ENCODE measurements at places on chromosomes 7 and 10.

DNA sequence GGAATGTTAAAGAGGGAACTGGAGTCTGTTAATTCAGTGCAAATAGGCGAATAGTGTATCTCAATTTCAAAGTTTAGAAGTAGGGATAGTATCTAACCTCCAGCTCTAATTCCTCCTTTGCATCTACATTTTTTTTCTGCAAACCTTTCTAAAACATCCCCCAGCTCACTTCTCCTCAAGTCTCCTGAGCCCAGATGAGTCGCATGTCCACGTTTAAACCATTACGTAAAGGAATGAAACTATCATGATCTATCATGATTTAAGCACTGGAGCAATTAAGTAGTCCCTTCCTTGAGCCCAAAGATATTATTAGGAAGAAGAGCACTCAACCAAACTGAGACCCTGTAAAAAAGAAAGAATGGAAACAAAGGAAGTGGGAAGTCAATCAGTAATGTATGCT lies 29.9 kb downstream of the GPR22 start:
- DNase-seq = no peak

GRCh38 chr7:129952086-129952652 lies 591 bp downstream of the UBE2H start:
- no peak for DNase-seq

GRCh38 chr7:1742555-1743303 lies 72.7 kb downstream of the ELFN1 start:
- DNase-seq = no peak

GRCh38 chr10:68135362-68135761 lies 26.1 kb downstream of the MYPN start:
- DNase-seq = no peak

- no peak for DNase-seq
Observed at GRCh38 chr10:62459072-62459471, 84.9 kb downstream of the ZNF365 start.

GRCh38 chr7:66454600-66455225 lies 174.0 kb upstream of the KCTD7 start:
- no peak for DNase-seq

DNA sequence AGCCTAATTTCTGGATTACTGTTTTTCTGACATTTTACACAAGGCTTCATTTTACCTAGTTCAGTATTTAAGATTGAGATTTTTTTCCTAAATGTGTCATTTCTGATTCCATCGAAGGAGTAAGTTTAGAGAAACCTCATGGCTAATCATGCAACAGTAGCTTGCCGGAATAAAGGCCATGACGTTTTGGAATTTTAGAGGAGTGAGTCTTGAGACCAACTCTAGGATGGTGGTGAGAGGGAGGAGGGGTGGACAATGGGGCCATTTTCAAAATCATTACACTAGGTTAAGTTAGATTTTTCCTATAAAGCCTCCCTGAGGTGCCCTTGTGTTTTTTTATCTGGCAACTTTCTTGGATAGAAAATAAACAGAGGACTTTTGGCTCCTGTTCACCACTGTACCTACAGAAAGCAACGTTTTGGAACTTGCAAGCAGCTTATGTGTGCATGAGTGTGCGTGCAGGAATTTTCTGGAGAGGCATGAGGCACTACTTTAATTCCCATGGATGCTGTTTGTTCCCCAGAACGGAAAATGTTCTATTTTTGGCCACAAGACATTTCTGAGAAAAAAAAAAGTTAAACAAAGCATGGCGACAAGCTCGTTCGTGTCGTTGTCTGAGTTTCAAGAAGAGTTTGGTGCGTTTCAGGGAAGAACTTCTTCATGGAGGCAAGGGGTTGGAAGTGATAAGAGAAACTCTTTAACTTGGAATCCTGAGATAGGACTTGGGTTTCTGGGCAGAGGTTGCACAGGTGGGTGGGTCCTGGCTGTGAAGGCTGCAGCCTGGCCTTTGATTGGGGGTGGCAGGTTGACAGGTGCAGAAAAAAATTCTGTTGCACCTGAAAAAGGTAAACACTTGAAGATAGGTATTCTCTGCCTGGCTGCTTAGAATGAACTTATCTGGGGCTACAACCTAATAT lies 178.1 kb downstream of the PTEN start:
- DNase-seq = peak; percentile 42

DNA sequence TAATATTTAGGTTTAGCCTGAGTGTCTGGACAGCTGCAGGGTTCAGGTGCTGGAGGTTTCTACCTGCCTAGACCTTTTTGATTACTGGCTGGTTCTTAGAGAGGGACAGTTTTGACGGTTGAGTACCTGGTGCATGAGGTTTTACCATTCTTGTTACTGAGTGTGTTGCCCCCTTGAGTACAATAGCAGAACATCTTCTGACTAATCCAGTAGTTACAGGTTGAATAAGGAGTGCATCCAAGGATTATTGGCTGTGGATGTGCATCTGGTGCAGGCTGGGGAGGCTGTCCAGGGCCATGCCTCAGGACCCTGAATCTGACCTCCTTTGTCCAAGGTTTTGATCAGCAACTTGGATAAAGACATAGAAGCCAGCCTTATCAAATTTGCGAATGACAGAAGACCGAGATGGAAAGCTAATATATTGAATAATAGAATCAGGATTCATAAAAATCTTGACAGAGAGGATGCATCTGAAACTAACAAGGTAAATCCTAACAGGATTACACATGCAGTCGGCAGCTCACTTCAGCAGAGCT lies 23.1 kb downstream of the PLPP4 start:
- no peak for DNase-seq

DNA sequence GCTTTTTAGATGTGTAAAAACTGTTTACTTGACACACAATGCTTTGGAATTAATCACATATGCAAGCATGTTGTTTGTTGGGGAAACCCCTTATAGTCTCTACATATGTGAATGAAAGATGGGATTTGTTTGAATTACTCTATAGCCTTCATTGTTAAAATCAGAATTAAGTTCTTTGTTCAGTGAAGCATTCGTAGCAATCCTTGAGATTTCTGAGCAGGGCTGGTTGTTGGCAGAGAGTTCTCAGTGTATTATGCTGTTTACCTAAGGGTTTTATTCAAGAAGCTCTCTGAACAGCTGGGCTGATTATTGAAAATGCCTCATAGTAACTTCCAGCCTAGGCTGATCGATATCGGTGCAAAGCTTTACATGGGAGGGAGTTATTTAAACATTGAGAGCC lies 190.9 kb downstream of the VTI1A start:
- DNase-seq = no peak

DNA sequence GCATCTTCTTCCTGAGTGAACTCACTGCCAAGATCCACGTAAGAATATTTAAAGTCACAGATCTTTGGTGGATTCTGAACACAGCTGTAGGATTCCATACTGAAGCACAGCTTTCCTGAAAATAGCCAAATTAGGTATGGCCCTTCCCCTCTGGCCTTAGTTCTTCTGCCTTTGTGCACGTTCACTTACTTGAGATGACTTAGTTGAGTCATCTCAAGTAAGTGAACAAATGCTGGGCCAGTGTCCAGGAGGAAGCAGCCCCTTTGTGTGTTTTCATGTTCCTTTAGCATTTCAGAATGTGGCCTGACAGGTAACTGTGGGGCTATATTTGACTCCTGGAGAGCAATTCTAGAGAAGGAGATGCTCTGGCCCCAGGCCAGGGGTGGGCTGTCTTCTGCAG lies 51.5 kb downstream of the CCNY start:
- no peak for DNase-seq

DNA sequence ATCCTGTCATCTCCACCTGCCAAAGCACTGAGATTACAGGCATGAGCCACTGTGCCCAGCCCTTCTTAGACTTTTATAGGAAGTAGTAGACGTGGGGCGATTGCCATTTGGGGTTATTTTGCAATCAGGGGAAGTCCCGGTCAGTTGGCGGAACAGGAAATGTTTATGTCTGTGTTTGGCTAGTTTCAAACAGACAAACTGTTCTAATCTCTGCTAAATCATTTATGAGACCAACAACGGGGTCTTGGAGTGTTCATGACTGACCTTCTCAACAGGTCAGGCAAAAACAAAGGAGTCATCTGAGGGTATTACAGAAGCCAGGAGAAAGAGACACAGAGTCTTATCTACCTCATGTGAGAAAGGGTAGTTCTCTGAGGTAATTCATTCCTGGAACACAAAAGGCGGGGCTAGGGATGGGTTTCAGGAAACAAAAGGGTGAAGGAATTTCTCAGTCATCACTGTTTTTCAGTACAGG lies 6.6 kb upstream of the TPK1 start:
- no peak for DNase-seq

- no peak for DNase-seq
Observed at GRCh38 chr7:70883750-70884439, 248.0 kb upstream of the GALNT17 start.

Measured in amniotic stem cell (primary cell).